ENCODE measurements at places on chromosomes 3 and 15.
A peak's percentile ranks its signal among the peaks of the same experiment; 100 is the strongest.

DNA sequence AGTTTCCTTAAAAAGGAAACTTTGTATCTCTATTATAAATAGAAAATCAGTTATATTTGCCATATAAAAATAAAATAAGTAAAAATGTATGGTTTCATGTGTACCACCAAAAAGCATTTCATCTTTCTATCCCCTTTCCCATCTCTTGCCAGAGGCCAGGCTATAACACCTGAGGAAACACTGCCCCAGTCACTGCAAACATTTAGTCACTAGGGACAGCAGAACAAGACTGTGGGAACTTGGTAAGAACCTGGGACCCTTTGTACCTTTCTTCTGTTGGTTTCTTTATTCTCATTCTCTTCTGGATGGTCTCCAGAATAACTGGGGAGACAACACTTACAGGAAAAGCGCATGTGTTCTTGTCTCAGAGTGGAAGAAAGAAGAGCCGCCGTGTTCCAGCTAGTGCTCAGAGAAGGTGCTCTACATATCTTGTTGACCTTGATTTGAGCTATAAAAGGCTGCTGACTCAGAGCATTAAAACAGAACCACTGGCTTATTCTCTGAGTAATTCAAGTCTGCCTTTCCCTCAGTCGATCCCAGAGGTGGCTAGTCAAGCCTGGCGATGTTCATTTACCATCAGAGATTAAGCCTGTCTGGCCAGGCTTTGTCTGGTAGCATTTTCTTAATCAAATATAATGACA lies 361.6 kb downstream of the RBMS3 start:
- DNase-seq, result no peak

GRCh38 chr3:58924578-58924977 lies 125.2 kb downstream of the CFAP20DC start:
- DNase-seq, result no peak

DNA sequence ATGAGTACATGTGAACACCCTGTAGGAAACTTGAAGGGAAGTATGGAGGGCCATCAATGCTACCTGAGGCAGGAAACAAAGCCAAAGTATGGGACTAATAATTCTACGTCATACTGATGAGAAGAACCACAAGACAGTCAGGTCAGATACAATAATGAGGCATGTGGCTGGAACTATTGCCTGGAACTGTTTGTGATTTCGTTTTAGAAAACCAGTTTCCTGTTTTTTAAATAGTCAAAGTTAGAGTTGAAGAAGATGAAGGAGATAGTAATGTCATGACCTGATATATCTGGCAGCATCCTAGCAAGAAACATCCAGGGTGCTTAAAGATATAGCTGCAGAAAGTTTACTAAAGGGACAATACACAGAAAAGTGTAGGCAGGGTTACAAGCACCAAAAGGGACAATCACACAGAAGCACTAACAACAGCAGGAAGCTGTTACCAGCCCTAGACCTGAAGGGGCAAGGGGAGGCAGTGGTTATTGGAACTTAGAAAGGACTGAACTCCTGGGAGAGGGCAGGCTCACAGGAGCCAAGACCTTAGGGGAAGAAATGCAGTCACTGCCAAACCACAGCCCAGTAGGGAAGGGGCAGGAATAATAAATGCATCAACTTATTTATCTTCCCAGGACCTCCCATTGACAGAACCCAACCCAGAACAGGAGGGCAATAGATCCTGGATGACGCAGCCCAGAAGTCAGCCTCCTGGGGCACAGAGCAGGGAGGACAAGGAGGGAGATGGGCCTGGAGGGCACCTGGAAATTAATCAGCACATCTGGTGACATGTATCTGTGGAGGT lies 302.1 kb upstream of the STT3B start:
- peak; percentile 51 for DNase-seq

GRCh38 chr3:197801891-197802778 lies 11.1 kb downstream of the LRCH3 start:
- peak; percentile 20 for DNase-seq

DNA sequence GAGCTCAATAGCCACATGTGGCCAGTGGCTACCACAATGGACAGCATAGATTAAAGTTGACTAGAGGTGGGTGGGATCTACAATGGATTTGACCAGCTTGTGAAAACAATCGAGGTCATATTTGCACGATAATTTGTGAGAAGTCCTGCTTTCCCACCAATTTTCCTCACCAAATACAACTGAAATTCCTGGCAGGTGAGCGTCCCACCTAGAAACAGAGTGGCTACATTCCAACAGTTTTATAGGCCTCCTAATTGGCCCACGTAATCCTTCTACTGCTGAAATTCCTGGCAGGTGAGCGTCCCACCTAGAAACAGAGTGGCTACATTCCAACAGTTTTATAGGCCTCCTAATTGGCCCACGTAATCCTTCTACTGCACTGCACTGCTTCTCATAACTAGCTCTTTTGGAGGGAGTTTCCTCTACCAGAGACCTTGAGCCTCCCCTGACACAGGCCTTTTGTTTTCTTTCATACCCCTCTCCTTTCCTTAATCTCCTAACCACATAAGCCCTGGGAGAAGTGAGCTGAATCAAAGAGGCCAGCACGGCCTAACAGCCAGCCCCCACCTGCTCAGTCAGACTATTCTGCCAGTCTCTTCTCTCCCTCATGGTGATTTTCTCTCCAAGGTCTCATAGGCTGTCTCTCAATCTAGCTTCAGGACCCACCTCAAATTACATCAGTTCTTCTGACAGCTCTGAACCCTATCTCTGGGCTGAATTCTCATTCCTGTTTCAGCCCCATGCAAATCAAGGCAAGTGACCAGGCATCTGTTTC lies 80.2 kb downstream of the BFSP2 start:
- no peak for DNase-seq

DNA sequence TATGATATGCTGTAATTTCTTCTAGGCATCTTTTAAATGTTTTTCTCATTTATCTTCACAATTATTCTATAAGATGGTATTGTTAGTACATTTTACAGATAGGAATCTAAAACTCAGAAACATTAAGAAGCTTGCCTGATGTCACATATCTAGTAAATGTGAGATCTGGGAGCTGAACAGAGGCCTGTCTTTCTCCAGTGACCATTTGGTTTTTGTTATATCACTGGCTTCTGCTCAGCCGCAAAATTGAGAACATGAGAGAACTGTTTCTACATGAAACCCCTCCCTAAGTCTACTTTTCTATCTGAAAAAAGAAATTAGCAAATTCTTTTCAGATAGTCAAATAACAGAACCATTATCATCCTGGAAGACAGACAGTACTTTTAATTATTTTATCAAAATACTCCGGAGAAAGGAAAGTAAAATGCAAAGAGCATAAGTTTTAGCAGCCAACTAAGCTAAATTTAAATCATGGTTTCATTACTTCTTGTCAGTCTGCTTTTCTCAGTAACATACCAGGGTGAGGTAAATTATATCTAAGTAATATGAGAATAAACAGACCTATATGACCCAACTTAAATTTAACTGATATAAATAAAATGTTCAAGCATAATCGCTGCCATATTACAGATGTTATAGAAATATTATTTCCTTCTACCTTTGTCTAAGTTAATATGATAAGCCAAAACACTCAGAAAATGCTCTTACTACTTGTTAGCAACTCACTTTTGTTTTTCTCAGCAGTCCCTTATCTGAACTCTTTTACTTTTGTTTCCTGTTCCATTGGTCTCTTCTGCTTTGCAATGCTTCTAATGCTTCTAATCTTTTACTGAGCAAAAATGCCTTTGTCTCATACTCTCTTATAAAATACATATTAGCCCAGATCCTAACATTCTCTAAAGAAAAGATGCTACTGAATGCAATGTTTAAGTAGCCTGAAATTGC lies 68.0 kb upstream of the MBNL1 start:
- DNase-seq, result no peak

DNA sequence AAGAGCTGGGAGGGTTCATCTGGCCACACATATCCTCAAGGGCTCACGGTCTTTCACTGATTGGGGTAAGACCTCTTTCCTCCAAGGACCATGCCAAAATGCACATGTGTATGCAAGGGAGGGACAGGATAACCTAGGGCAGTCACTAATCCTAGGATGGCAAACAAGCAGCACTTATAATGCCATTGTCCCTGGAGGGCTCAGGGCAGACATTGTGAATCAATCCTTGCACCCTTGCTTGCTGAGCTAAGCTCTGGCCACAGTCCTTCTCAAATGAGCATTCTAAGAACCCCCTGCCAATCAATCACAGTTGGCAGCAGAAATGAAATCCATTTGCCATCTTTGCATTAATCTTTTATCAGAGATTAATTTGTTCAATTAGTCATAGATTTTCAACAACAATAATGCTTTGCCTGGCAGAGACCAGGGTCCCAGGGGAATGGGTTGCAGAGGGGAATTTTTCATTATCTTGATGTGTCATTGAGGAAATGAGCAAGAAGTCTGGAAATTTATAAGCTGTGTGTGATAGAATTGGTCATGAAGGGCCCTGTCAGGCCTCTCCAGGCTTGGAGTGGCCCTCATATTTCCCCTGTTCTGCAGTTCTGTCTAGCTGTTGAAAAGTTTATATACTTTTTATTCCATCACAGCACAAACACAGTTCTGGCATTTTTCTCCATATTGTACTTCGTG lies 57.2 kb upstream of the KY start:
- DNase-seq, result no peak

- peak; percentile 86 for DNase-seq
These were observed 10.5 kb downstream of the GNAI2 start for GRCh38 chr3:50246517-50246954.

GRCh38 chr15:99426431-99427105 lies 139.2 kb upstream of the MEF2A start:
- DNase-seq, result no peak

GRCh38 chr3:182941719-182942118 lies 38.6 kb downstream of the DCUN1D1 start:
- DNase-seq, result no peak

- no peak for DNase-seq
These were observed 122.6 kb upstream of the MEF2A start for GRCh38 chr15:99443056-99443756.

- no peak for DNase-seq
These were observed 21.6 kb downstream of the B3GNT5 start for GRCh38 chr3:183274609-183275008.

- DNase-seq, result no peak
These were observed 415.5 kb upstream of the TPRG1 start for GRCh38 chr3:188756241-188756640.

Measured in CD4-positive, alpha-beta T cell treated with Interferon alpha-2 for 1 hour (primary cell).